ENCODE measurements at places on chromosomes 7 and 10.

- DNase-seq, result no peak
These were observed 69.5 kb upstream of the GDF10 start for GRCh38 chr10:47230482-47230881.

DNA sequence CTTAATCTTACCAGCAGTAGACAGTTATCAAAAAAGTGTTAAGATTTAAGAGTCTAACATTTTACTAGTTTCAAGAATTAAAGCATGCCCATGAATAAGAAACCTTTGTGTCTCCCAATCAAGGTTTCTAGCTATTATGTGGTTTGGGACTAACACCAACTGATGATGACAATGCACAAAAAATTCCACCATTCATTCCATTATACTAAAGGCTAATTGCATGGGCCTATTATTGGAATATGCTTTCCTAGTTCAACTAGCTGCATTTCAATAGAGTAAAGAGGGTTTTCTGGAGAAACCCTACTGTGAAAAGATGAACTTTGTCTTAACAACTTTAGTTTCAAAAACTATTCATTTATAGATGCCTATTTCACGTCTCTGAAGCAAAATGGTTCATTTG is 44.6 kb downstream of the UBE2H start:
- DNase-seq, result no peak

DNA sequence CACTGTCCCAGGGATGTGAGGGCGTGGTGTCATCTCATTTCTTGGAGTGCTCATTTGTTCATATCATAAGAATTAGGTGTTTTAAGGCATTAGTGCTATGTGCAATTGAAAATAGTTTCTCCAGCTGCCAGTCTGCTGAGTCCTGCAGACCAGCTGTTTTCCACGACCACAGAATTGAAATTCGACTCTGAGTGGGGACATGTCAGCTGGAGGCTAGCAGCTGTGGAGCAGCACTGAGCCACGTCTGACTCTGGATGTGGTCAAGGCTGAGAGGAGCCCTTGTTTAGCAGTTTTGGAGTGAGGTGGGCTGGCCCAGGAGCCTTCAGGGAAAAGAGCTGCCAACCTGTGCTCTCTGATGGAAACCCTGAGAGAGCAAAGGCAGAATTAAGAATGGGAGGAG is 156.3 kb upstream of the GRB10 start:
- no peak for DNase-seq

DNA sequence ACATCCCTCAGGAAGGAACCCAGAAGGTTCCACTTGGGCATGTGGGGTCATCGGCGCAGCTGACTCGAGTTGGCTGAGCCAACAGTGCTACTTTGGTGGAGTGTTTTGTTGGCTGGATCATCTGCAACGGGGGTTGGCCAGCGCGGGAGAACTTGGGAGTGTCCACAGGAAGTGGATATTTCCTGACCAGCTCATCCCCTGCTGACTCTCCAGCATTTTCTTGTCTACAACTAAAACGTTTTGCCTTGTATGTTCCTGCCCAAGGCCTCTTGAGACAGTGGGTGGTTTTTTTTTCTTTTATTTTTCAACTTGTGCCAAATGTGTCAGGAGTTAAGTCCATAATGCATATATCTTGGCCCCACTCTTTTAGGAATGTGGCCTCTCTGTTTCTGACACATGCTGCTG is 208.6 kb downstream of the ZNF365 start:
- DNase-seq, result no peak

DNA sequence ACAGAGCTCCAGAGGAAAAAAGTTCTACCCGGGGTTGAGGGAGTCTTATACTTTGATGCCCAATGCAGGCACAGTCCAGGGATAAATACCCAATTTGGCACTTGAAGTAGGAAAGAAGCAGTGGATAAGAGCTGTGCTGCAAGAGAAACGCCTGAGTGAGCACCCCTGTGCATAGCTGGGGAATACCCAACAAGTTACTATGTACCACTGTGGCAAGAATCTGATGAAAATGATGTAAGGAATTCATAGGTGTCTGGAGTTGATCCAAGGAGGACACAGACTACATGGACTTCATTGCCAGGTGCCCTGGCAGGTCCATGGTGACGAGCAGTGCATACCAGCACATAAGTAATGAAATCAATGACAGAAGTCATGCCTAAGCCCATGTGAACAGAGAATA is 183.7 kb upstream of the FEZF1 start:
- DNase-seq, result no peak

DNA sequence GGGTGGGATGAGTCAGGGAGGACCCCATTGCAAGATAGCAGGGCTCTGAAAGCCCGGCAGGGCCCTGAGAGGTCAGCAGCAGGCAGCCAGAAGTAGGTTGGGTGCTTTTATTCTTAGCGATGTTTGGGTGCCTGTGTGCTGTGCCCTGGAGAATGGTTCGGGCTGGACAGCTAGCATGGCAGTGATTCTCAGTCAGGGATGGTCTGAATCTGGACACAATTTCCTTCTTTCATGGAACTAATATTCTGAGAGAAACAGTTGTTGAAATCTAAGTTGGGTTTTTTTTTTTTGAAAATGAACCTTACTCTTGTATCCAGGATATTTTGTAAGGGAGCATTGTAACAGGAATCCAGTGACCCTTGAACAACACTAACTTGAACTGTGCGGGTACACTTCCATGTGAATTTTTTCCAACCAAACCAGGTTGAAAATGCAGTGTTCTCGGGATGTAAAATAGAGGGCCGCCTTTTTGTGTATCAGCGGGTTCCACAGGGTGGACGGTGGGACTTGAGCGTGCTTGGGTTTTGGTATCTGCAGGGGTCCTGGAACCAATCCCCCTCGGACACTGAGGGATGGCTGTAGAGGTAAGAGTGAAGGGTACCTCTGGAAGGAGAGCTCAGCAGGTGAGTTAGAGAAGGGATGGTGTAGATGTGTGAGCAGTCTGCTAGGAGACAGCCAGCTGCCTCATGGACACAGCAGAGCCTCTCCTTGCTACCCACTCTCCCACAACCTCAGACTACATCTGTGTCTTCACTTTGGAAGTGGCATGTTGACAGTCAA is 12.5 kb downstream of the CCNY start:
- no peak for DNase-seq

DNA sequence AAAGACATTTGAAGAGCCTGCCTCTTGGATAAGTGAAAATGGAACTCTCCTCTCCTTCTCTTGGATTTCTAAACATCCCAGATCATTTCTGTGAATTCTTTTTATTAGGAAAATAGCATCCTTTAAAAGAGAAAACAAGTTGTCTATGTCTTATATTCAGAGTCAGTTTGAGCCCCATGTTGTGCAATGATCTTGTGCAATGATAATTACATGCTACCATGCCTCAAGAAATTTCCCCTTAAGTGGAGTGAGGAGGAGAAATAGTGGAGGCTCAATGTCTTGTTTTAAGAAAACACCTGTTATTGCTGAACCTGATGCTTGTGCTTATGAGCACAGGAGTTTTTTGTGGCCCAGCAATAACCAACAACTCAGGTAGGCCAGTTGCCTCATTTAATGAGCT is 103.6 kb downstream of the NPSR1 start:
- DNase-seq, result no peak

- no peak for DNase-seq
These were observed 566 bp downstream of the ZNF789 start for GRCh38 chr7:99473315-99473596.

DNA sequence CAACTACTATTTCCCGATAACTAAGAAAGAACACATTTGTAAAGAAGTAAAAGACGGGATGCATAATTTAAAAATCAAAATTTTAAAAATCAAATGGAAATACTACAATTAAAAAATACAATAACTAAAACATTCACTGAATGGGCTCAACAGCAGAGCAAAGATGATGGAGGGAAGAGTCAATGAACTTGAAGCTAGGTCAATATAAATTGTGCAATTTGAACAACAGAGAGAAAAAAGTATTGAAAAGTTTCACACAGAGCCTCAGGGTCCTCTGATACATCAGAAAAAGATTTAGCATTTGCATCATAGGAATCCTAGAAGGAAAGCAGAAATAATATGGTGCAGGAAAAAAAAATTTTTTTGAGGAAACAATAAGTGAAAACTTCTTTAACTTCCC is 581.0 kb downstream of the KCNMA1 start:
- no peak for DNase-seq

- no peak for DNase-seq
These were observed 982.1 kb upstream of the MBL2 start for GRCh38 chr10:53754596-53755250.

- no peak for DNase-seq
These were observed 25.3 kb downstream of the FRMPD2 start for GRCh38 chr10:48249004-48249762.

- no peak for DNase-seq
These were observed 255.6 kb upstream of the HABP2 start for GRCh38 chr10:113297226-113297625.

- DNase-seq, result no peak
These were observed 699.4 kb upstream of the GALNT17 start for GRCh38 chr7:70432567-70433001.

GRCh38 chr10:130914367-130914766 is 397.2 kb downstream of the TCERG1L start:
- DNase-seq, result no peak

DNA sequence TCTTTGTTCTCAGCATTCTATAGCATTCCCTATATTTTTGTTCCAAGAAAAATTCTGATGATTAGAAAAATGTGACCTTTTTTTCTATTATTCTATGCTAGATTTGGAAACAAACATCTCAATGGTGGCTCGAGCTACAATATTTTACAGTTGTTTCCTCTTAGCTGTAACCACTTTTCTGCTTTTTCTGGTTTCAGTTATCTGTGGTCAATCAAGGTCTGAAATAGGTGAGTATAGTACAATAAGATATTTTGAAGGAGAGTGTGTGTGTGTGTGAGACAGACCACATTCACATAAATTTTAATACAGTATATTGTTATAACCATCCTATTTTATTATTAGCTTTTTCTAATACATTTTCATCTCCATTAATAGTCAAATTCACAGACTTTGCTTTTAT is 564.5 kb upstream of the GHITM start:
- DNase-seq, result no peak

GRCh38 chr7:45716380-45717203 is 142.4 kb downstream of the ADCY1 start:
- DNase-seq, result no peak

GRCh38 chr7:142797391-142798377 is 26.9 kb downstream of the PRSS2 start:
- DNase-seq, result no peak

GRCh38 chr10:34716958-34717357 is 98.1 kb downstream of the PARD3 start:
- DNase-seq, result no peak

DNA sequence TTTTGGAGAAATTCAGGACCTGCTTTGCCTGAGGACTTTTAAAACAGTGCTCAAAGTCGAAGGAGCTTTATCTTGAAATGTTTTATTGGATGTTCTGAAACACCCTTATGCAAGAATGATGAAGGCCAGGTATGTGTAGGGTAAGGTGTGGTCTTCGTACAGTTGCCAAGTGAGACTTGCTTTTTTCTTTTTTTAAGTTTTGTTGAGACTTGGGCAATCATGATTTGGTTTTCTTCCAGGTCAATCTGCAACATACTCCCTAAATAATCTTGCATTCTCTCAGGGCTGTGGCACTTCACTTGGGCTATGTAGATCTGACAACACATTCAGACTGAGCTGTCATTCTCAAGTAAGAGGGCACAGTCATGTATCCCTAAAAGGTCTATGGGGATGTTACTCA is 75.0 kb downstream of the GATA3 start:
- DNase-seq, result no peak

- no peak for DNase-seq
These were observed 84.4 kb upstream of the FGL2 start for GRCh38 chr7:77284005-77284404.

- DNase-seq, result no peak
These were observed 26.9 kb downstream of the ASAH2 start for GRCh38 chr10:50224330-50224952.

DNA sequence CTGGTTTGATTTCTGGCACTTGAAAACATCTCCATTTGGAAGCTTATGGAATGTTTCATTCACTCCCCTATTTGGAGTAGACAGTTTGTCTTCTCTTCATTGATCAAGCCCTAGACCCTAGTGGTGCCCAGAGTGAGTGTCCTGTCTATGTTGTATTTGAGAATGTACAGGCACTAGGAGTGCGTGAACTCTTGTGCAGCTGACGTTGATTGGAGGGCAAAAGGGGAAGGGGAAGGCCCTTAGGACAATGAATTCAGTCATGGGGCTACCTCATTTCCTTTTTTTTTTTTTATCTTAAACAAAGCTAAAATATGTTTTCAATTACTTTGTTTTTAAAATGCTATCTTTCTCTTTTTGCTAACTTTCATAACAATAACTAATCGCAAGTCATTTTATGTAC is 66.5 kb downstream of the ADD3 start:
- DNase-seq, result no peak

- no peak for DNase-seq
These were observed 90.7 kb downstream of the NHLRC2 start for GRCh38 chr10:113945075-113945686.

DNA sequence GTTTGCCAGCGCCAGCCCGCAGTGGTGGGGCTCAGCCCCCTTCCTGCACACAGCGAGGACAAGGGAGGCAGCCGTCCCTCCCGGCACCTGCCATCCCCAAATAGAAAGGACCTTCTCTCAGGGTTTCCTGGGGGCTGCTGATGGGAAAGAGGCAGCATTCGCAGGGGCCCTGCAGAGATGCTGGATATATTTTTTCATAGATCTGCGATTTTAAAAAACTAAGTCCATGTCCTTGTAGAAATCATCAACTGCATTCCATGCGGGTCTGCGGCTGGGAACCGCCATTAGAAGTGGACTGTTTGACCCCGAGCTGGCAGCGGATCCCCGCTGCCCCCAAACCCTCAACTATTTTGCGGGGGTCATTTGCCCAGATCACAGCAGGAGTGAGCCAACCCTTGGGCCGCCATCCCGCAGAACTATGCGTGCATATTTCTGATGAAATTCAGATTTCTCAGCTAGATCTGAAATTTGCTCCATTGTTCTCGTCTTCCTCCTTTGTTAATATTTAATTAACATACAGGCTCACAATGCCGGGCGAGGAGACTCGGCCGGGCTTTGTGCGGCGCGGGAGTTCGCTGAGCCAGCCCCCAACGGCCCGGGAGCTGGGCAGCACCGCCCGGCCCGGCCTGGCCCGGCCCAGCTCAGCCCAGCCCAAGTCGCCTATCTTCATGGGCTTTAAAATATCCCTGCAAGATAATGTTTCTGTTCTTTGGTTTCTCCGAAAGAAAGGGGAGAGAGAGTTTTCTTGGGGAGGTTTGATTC is 2.0 kb downstream of the EN2 start:
- DNase-seq, result no peak
